ENCODE measurements at places on chromosomes 4 and X.

DNA sequence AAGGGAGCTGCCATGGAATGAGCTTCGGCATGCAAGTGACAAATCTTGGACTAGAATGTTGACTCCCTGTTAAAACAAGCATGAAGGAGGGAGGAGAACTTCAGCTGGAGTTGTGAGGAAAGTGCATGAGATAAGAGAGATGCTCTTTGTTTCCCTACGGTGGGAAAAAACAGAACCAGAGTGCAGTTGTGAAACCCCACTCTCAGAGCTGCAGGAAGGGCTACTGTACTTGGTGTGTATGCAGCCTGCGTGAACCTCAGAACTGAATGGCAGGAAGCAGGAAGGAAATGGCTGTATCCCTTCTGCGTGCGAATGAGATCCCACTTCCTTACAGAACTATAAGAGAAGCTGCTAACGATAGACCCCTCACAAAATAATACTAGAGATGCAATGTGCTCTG, 57.2 kb downstream of the EGF start:
- H3K27me3 ChIP-seq = no peaks in the 10 kb centered on the region
- H3K4me1 ChIP-seq = no peaks in the 10 kb centered on the region
- H3K36me3 ChIP-seq = no peaks in the 10 kb centered on the region

- no peaks in the 10 kb centered on the region for H3K27me3 ChIP-seq
- peak; percentile 8 for DNase-seq
- H3K4me1 ChIP-seq = no peaks in the 10 kb centered on the region
- H3K36me3 ChIP-seq = no peaks in the 10 kb centered on the region
Measured at GRCh38 chr4:156609421-156609820, 362.2 kb downstream of the PDGFC start.

DNA sequence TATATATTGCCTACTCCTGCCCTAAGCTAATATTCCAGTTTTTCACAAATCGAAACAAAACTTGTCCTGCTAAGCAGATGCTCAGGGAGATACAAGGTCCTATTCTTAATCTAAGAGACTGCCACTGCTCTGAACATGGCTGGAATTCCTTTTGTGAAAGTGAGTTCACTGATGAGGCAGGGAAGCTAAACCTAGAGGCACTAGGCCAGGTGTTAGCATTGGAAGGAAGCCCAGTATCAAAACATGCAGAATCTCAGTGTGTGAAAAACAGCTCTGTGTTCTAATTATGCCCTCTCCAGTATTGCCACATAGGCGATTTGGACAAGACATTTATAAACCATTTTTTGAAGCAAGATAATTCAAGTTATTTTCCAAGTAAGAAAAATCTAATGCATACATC, 47.6 kb downstream of the ABCG2 start:
- no peaks in the 10 kb centered on the region for H3K36me3 ChIP-seq
- peaks cover 20% of the 10 kb centered on the region for H3K4me1 ChIP-seq
- no peak for DNase-seq
- no peak overlapping the region for H3K4me3 ChIP-seq
- H3K27me3 ChIP-seq = no peaks in the 10 kb centered on the region

DNA sequence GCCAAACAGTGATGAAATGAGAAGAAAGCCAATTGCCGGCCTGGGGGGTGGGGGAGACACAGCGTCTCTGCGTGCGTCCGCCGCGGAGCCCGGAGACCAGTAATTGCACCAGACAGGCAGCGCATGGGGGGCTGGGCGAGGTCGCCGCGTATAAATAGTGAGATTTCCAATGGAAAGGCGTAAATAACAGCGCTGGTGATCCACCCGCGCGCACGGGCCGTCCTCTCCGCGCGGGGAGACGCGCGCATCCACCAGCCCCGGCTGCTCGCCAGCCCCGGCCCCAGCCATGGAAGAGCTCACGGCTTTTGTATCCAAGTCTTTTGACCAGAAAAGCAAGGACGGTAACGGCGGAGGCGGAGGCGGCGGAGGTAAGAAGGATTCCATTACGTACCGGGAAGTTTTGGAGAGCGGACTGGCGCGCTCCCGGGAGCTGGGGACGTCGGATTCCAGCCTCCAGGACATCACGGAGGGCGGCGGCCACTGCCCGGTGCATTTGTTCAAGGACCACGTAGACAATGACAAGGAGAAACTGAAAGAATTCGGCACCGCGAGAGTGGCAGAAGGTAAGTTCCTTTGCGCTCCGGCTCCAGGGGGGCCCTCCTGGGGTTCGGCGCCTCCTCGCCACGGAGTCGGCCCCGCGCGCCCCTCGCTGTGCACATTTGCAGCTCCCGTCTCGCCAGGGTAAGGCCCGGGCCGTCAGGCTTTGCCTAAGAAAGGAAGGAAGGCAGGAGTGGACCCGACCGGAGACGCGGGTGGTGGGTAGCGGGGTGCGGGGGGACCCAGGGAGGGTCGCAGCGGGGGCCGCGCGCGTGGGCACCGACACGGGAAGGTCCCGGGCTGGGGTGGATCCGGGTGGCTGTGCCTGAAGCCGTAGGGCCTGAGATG, at the start of gene SHOX:
Gene SHOX (plus strand): TSS at position 180 of the 885 bp plus-strand sequence. CDS start 107 bp downstream, at position 287.
- no peak for DNase-seq
- no peaks in the 10 kb centered on the region for H3K4me1 ChIP-seq
- no peak within 1 kb of the TSS for H3K4me3 ChIP-seq
- peaks cover 86% of the 10 kb centered on the region for H3K27me3 ChIP-seq

- no peaks in the 10 kb centered on the region for H3K36me3 ChIP-seq
- H3K27ac ChIP-seq = no peak overlapping the region
- peaks cover 5% of the 10 kb centered on the region for H3K4me1 ChIP-seq
- H3K4me3 ChIP-seq = no peak overlapping the region
Measured at GRCh38 chr4:8350352-8350751, 80.8 kb downstream of the HTRA3 start.

DNA sequence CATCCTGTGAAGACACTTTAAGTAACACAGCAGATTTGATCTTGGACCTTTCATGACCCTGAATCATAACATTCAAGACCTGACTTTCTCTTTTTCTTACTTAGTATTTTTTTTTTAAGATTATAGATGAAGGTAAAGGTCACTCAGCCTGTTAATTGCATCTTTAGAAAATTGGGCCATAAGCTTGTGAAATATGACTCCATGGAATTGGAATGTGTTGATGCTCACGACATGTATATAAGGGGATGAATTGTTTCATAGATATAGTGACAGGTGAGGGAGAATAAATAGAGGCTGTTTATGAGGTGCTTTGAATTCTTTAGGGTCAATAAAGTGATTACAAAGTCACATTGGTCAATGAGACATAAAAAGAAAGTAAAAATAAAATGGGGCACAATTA, 27.7 kb upstream of the HS3ST1 start:
- DNase-seq = no peak
- H3K4me1 ChIP-seq = peaks cover 10% of the 10 kb centered on the region
- no peaks in the 10 kb centered on the region for H3K27me3 ChIP-seq
- H3K27ac ChIP-seq = peak overlapping the region; percentile 55
- no peak overlapping the region for H3K4me3 ChIP-seq

GRCh38 chrX:13786048-13786447, 30.8 kb downstream of the GPM6B start:
- H3K27ac ChIP-seq = no peak overlapping the region
- H3K4me1 ChIP-seq = no peaks in the 10 kb centered on the region
- H3K27me3 ChIP-seq = no peaks in the 10 kb centered on the region
- no peak for DNase-seq
- no peaks in the 10 kb centered on the region for H3K36me3 ChIP-seq

GRCh38 chr4:71944956-71945355, 86.8 kb upstream of the NPFFR2 start:
- H3K4me1 ChIP-seq = no peaks in the 10 kb centered on the region
- no peak overlapping the region for H3K4me3 ChIP-seq
- DNase-seq = no peak
- no peak overlapping the region for H3K27ac ChIP-seq

DNA sequence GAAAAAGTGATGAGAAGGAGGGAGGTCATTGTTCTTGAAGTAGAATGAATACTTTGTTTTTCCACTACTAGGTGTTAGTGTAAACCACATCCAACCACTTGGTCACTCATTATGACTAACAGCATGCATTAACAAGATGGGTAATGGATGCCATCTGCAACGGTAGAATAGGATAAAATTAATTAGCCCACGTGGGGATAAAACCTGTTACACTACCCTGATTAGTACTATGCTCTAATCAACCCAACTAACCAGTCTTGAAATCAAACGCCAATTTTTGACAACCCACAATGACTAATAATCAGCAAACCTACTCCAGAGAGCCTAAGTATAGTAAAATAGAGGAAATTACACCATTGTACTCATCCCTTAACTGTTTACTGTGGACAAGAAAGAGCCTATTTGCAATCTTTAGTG, 93.4 kb upstream of the MCF2 start:
- H3K27me3 ChIP-seq = no peaks in the 10 kb centered on the region
- no peak overlapping the region for H3K27ac ChIP-seq
- no peak for DNase-seq

DNA sequence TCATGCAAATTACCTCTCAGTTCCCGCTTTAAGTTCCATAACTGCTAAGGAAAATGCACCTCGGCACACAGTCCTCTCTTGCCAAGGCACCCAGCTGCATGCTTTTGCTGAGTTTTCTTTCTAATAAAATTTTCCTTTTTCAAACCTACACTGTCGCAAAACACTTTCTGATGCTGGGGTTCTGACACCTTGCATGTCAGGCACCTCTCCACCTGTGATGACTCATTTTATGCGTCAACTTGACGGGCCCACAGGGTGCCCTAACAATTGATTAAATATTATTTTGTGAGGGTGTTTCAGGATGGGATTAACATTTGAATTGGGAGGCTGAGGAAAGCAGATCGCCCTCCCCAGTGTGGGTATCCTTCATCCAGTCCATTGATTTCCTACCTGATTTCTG, 291.0 kb upstream of the STS start:
- DNase-seq = no peak
- H3K4me1 ChIP-seq = no peaks in the 10 kb centered on the region
- no peak overlapping the region for H3K4me3 ChIP-seq
- H3K36me3 ChIP-seq = no peaks in the 10 kb centered on the region

- DNase-seq = peak; percentile 92
- peak overlapping the region; percentile 100 for H3K27ac ChIP-seq
- H3K27me3 ChIP-seq = no peaks in the 10 kb centered on the region
- peak overlapping the region; percentile 80 for H3K4me3 ChIP-seq
- H3K36me3 ChIP-seq = no peaks in the 10 kb centered on the region
Measured at GRCh38 chr4:184472614-184473498, 1.5 kb downstream of the IRF2 start.

GRCh38 chr4:139987502-139987850, 166.5 kb downstream of the MAML3 start:
- H3K4me1 ChIP-seq = peaks cover 16% of the 10 kb centered on the region
- no peak overlapping the region for H3K27ac ChIP-seq
- H3K27me3 ChIP-seq = no peaks in the 10 kb centered on the region
- DNase-seq = no peak

DNA sequence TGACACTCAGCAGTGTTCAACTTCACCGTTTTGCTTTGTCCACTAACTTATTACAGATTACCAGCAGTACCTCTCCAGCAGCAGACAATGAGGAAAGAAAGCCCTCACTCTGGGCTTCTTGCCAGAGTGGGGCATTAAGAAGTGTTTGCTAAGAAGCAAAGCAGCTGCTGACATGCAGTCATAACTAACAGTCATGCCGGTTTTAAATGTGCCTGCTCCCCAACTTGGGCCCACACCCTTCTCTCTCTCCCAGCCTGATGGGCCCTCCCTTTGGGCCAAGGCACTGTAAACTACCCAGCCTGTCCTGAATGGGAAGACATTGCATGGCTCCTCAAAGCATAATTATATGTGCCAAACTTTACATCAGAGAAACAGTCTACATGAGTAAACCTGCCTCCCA, 54.6 kb upstream of the HHIP start:
- H3K27me3 ChIP-seq = no peaks in the 10 kb centered on the region
- no peak overlapping the region for H3K27ac ChIP-seq
- DNase-seq = peak; percentile 61
- no peaks in the 10 kb centered on the region for H3K4me1 ChIP-seq
- H3K36me3 ChIP-seq = no peaks in the 10 kb centered on the region
- H3K4me3 ChIP-seq = no peak overlapping the region

DNA sequence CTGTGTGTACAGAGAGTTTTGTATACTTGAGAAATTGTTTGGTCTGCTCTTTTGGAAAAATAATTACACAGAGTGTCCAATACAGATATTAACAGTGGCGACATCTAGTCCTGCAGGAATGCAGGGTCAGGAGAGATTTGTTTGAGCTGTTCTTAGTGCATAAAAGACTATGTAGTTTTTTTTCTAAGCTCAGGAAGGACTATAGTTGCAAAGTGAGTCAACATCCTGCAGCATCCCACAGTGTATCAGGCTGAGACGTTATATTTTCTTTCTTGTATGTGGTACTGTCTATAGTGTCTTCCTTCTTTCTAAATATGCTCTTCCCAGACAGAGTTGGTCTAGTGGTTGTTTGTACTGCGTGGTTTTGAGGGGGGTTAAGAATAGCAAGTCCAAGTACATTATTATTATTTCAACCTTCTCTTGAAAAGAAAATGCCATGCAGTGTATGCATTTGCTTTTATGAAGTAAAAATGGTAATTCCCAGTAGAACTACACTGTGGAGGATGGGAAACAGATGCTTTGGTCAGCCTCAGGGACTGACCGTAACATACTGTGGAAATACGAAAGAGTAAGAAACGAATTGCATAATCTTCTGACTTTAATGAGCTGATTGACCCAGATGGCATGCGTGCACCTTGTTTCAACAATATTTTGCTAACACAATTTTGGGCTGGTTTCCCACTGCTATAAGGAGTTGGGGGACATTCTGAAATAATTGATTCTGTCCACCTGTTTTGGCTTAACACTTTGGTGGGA, 67.4 kb downstream of the DMP1 start:
- no peak overlapping the region for H3K4me3 ChIP-seq
- DNase-seq = no peak
- H3K27ac ChIP-seq = no peak overlapping the region
- no peaks in the 10 kb centered on the region for H3K4me1 ChIP-seq

DNA sequence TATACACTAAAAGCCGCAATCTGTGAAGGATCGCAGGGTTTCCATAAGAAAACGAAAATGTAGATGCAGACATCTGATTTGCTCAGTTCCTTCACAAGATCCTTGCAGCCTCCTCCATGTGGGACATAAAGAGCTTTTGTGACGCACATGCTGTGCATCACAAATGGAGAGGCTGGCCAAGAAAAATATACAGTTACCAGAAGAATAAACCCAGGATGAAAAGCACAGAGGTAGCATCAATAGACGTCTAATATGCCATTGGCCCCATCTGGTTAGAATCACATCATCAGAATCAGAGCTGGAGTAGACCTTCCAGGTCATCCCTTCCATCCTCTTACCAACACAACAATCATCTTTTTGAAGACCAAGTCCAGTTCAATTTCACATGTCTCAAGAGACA, 517.4 kb downstream of the RAB28 start:
- no peak for DNase-seq
- no peak overlapping the region for H3K27ac ChIP-seq
- no peak overlapping the region for H3K4me3 ChIP-seq

- H3K27me3 ChIP-seq = no peaks in the 10 kb centered on the region
- no peaks in the 10 kb centered on the region for H3K36me3 ChIP-seq
- H3K4me1 ChIP-seq = no peaks in the 10 kb centered on the region
- H3K27ac ChIP-seq = no peak overlapping the region
Measured at GRCh38 chrX:6187256-6187655, 41.4 kb downstream of the NLGN4X start.

DNA sequence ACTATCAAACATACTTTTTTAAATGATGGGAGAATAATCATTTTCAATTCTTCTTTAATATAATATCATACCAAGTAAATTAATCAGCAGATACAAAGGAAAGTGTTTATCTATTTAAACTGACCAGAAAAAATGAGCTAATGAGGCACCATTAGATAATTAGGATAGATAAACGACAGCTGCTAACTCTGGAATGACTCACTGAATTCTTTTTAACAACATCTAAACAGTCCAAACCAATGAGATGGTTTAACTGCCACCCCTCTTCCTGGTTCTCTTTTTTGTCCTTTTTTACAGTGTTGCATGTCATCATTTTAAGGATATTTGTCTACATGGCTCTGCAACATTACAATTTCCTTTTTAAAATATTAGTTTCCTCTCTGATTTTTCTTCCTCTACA, 41.6 kb downstream of the UNC5C start:
- H3K27me3 ChIP-seq = no peaks in the 10 kb centered on the region
- no peaks in the 10 kb centered on the region for H3K36me3 ChIP-seq
- no peak overlapping the region for H3K4me3 ChIP-seq
- no peaks in the 10 kb centered on the region for H3K4me1 ChIP-seq
- no peak for DNase-seq

All from transverse colon (tissue), 4 donors.